ENCODE measurements at places on chromosomes 12 and 14.

GRCh38 chr12:119319638-119320037, 14.9 kb upstream of the CCDC60 start:
- DNase-seq: no peak

DNA sequence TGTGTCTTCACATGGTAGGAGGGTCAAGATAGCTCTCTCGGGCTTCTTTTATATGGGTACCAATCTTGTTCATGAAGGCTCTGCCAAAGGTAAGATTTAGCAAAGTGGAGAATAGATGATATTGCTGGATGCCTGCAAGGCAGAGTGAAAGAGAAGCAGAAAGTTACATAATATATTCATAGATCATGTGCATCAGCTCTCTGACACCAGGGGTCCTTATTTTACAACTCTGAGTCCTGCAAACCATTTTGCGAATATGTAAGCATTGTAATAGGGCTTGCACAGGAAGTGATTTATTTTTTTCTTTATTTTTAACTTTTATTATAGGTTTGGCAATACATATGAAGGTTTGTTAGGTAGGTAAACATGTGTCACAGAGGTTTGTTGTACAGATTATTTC, 31.8 kb downstream of the CRADD start:
- DNase-seq: no peak

GRCh38 chr12:131365821-131366260, 345.0 kb upstream of the SFSWAP start:
- no peak for DNase-seq

GRCh38 chr14:24398293-24398652, 530 bp upstream of the NYNRIN start:
- DNase-seq: no peak

GRCh38 chr14:60102389-60102788, 10.7 kb downstream of the PCNX4 start:
- DNase-seq: no peak

DNA sequence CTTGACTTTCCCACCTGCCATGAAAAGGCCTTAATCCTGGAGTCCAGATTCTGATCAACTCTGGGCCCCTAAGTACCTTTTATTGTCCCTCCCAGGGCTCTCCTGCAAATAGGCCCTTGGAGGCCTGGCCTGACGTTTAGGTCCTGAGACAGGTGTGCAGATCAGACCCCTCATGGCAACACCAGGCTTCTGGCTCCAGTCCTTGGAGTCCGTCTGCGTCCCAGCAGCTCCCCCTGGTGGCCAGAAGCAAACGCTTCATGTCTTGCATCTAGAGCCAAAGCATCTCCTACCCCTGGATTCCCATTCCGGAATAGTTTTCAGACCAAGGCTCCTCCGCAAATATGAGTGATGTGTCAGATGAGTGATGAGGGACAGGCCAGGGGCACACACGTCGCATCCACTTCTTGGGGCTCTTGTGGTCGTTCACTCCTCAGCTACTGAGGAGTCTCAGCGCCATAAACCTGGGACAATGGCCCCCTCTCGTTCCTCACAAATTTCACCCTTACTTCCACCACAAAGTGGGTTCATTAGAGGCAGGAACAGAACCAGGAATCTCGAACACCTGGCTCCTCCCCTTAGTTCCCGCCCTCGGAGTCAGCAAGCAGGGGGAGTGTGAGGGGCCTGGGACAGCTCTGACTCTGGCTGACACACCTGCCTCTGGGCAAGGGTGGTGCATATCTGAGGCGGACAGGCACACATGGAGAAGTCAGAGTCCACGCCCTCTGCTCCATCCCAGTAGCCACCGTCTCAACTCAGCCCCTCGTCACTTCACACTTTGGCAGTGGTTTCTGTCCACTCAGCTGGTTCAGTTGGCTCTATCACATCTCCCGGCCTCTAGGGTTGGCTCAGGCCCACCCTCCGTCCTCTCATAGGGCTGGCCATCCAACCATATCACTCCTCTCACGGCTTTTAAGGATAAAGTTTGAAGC, 77.9 kb upstream of the PWP1 start:
- peak; percentile 44 for DNase-seq

GRCh38 chr12:45439039-45439438, 223.1 kb downstream of the ANO6 start:
- no peak for DNase-seq

DNA sequence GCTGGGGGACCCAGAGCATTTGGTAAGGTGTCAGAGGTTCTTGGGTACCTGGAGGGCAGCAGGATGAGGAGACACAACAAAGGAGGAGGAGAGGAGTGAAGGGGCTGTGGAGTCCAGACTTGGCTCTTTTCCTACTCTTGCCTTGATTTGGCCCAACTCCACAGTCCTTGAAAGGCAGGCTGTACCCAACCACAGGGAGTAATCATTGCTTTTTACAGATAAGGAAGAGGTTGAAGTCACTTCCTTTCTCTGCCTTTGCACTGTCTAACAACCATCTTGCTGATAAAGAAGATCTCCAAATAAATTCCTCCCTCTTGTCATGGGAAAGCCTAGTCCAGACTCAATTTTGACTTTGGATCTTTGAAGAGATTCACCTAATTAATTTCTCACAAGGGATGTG, 226.8 kb upstream of the HMGA2 start:
- DNase-seq: no peak

DNA sequence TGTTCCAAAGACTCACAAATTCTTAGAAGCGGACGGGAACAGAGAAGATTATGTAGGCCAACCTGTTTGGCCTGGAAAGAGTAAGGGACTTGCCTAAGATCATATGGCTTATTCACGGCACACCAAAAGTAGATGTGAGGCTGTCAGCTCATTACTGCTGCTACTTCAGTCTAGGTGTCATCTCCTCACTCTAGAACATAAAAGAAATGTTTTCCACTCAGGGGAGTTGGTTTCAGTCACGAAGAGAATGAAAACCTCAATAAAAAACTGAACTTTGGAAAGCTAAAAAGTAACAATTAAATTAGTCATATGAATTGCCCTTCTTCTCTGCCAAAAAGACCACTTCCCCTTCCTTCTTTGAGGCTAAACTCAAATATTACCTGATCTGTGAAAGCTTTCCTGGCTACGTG, 658 bp upstream of the CEP128 start:
- DNase-seq: no peak

- no peak for DNase-seq
Observed at GRCh38 chr12:133256321-133256720, 20.6 kb upstream of the ANHX start.

DNA sequence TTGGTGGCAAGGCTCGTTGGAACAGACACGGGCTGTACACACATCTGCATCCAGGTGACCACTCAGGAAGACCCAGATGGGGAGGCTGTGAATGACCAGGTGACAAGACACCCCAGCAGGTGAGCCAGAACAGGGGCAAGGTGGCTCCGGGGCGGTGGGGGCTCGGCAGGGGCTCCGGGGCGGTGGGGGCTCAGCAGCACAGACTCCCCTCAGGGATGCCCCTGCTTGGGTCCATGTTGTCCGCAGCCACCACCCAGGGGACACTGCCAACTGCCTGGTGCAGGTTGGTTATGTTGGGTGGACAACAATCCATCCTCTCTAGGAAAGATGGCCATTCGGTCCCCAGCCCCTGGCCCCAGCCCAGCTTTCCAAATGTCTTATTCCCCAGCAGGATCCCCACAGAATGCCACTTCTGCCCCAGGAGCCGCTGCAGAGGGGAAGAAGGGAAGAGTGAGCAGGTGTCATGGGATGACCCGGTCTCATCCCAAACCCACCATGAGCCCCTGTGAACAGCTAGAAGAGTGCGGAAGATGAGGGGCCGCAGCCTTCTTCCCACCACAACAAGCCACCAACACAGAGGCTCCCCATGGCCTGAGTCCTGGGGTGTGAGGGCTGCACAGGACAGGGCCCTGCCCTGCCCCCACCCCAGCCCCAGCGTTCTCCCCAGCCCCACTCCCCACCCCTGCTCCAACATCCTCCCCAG, 31.4 kb upstream of the C14orf180 start:
- no peak for DNase-seq

DNA sequence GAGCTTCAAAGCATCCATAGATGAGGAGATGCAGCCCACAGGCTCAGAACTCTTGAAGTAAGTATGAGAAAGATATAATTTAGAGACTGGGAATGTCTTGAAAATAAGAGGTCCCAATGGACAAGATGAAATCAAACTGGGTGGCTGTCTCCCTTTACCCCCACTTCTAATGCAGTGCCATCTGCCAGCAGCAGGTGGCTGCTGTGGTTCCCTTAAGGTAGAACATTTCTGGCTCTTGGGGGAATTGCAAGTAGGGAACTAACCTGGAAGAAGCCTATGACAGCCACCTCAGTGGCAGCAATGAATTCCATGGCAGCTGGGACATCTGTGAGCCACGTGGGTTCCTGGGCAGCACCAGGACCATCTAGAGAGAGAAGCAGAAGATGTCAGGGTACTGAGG, 648 bp downstream of the ERP27 start:
- no peak for DNase-seq

- DNase-seq: no peak
Observed at GRCh38 chr14:58944343-58944967, 244.0 kb upstream of the DAAM1 start.

- DNase-seq: no peak
Observed at GRCh38 chr14:105455766-105456660, 18.6 kb upstream of the CRIP2 start.

DNA sequence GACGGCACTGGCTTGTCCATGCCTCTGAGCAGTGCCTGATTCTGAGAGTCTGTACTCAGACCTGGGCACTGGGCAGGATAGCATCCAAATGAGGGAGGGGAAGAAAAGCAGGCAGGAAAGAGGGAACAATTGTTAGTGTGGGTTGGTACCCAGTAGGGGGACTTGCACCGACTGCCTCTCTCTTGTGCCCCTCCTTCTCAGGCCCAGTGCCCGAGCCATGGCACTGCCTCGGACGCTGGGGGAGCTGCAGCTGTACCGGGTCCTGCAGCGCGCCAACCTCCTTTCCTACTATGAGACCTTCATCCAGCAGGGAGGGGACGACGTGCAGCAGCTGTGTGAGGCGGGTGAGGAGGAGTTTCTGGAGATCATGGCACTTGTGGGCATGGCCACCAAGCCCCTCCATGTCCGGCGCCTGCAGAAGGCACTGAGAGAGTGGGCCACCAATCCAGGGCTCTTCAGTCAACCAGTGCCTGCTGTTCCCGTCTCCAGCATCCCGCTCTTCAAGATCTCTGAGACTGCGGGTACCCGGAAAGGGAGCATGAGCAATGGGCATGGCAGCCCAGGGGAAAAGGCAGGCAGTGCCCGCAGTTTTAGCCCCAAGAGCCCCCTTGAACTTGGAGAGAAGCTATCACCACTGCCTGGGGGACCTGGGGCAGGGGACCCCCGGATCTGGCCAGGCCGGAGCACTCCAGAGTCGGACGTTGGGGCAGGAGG, 2.2 kb downstream of the NAB2 start:
- DNase-seq: no peak

- no peak for DNase-seq
Observed at GRCh38 chr12:114879354-114879753, 195.4 kb upstream of the TBX3 start.

GRCh38 chr12:75717902-75718301, 206.5 kb upstream of the KRR1 start:
- no peak for DNase-seq

GRCh38 chr12:103748002-103748401, 93.0 kb downstream of the NT5DC3 start:
- no peak for DNase-seq

- no peak for DNase-seq
Observed at GRCh38 chr12:94779485-94779884, 129.1 kb upstream of the TMCC3 start.

GRCh38 chr12:110549716-110550115, 33.4 kb downstream of the PPTC7 start:
- no peak for DNase-seq

DNA sequence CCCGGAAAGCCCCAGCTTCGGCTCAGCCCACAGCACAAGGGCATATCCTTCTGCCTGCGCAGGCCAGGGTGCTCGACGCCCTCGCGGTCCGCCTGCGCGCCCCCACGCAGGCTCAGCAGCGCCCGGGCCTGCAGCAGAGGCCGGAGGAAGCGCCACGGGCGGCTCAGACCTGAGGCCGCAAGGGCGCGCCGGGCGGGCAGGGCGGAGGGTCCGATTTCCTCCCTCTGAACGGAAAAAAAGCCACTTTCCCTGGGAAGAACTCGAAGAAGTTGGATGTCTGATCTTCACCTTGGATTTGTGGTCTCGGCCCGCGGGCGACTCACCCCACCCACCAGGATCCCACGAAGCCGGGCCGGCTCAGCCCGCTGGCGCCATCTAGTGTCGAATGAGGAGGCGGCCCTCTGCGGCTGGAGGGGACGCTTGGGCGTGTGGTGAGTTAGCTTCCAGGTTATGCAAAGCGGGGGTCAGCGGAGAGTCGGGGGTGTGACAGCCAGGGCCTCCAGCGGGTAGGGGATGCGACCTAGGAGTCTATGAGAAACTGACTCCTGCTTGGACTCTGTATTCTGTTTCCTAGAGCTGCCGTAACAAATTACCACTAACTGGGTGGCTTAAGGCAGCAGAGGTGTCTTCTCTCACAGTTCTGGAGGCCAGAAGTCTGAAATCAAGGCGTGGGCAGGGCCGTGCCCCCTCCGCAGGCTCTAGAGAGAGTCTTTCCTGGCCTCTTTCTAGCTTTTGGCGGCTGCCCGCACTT, 40.0 kb upstream of the SRSF5 start:
- peak; percentile 31 for DNase-seq

DNA sequence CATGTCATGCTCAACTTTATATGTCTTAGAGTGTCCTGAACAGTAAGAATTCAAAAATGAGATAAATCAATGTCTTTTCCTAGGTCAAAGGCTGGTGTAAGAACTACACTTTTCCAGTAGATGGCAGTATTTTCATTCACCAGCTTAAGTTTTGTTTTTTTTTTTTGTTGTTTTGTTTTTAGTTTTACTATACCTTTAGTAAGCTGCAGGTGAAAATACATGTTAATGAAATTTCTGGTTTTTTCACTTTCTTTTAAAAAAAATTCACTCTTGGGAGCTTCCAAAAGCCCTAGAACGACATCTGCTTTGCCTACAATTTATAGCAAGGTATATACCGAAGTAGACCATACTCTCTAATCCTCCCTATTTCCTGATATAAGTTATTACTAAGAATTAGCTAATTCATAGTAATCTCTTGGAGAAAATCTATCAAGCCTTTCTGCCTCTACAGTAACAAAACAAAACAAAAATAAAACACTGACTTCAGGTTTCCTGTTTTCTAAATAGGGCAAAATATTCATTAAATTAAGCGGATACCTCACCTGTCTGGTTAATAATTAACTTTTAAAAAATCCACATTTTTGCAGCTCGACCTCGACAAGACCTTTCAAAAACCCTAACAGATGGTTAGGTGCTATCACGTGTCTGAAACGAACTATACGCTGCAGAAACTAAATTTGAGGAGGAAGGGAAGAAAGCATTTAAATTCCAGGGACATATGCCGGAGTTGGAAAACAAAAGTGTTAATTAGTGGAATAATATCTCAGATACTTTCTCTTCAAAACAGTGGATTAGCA, 2.7 kb upstream of the SAMD4A start:
- no peak for DNase-seq

DNA sequence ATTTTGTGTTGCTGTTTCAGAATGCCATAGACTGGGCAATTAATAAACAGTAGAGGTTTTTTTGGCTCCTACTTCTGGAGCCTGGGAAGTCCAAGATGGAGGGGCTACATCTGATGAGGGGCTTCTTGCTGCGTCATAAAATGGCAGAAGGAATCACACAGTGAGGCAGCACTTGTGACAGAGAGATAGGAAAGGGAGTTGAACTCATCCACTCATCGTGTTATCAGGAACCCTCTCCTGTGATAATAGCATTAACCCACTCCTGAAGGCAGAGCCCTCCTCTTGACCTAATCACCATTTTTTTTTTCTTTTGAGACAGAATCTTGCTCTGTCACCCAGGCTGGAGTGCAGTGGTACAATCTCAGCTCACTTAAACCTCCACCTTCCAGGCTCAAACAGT, 9.7 kb downstream of the TDG start:
- no peak for DNase-seq

- no peak for DNase-seq
Observed at GRCh38 chr14:77812028-77812427, 12.1 kb downstream of the ADCK1 start.

Measured in NCI-H2081 treated with DMSO at 0.1 percent for 48 hours (cell line).